ENCODE measurements at places on chromosomes 5 and 9. TPM values are rescaled to one million over a fixed set of nuclear protein-coding genes. Genes with fewer than 3 reads are reported as not detected.

DNA sequence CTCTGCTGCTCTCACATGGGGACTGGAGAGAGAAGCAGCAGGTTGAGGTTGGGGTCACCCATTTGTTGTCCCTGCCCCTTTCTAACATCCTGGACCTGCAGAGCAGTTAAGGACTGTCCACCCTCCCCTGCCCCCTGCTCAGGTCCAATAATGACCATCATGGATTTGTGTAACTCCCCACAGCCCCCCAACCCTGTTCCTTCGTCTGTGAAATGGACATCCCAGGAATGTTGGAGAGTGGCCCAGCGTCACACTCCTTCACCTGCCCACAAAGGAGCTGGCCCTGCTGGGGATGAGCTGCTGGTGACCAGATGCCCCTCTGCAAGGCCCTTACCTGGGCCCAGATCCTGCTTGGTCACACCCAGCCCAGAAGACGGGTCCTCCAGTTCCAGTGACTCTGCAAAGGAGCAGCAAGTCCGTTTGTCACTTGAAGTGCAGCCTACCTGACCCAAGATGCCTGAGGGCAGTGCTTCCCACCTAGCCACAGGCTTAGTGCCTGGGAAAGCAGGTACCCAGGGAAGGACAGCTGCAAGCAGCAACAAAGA, 10.4 kb downstream of the CD74 start:
- H3K36me3 ChIP-seq, result peaks cover 100% of the 10 kb centered on the region
- H3K27me3 ChIP-seq, result no peaks in the 10 kb centered on the region
- peaks cover 38% of the 10 kb centered on the region for H3K4me1 ChIP-seq
- H3K4me3 ChIP-seq, result no peak overlapping the region
- H3K27ac ChIP-seq, result no peak overlapping the region
- no peak for DNase-seq

DNA sequence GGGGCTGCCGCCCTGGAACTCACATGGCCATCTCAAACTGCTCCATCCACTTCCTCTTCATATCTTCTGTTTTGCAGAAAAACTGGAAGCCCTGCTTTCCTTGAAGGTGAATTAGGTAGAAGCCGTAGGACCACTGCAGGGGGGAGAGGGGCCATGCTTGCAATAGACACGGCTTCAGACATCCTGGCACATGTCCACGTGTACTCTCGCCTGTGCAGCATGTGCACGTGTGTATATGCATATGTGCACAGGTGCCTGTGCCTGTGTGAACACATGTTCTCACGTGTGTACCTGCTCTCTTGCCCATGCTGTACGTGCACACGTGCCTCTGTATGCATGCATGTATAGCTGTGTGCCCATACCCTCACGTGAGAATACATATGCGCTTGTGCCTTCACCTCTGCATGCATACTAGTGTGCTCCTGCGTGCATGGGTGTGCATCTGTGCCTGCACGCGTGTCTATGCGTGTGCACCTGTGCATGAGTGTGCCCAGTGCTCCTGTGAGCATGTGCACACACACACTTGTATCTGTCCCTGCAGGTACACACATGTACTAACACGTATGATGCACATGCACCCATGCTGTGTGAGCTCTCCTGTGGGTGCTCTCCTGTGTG, 47.7 kb upstream of the SARDH start:
- H3K36me3 ChIP-seq, result no peaks in the 10 kb centered on the region
- no peaks in the 10 kb centered on the region for H3K27me3 ChIP-seq
- peaks cover 21% of the 10 kb centered on the region for H3K4me1 ChIP-seq
- H3K27ac ChIP-seq, result no peak overlapping the region
- DNase-seq, result no peak
- no peak overlapping the region for H3K4me3 ChIP-seq

DNA sequence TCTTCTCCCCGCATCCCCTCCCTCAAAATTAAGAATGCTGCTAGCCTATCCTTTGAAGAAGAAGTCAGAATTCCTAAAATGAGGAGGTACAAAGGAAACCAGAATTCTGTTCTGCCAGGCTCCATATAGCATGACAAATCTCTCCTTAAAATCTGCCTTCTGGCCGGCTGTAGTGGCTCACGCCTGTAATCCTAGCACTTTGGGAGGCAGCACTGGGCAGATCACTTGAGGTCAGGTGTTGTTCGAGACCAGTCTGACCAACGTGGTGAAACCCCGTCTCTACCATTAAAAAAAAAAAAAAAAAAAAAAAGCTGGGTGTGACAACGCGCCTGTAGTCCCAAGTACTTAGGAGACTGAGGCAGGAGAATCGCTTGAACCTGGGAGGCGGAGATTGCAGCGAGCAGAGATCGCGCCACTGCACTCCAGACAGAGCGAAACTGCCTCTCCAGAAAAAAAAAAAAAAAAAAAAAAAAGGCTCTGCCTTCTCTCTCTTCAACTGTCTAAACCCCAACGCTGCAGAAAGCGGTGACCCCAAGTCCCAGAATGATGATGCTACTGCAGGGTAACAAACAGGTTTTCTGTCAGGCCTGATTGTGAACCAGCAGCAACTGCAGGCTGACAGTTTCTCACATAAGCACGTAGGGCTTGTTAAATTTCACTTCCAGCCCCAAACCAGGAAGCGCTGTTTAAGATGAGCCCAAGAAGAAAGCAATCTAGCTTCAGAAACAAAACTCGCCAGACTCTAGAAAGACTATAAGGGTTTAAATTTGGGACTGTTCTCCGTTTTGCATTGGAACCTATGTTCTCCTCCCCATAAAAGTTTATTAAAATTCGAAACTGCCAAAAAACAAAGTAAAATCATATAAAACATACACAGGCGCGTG, 963 bp upstream of the CAST start:
- no peaks in the 10 kb centered on the region for H3K36me3 ChIP-seq
- peaks cover 27% of the 10 kb centered on the region for H3K4me1 ChIP-seq
- H3K4me3 ChIP-seq, result peak overlapping the region; percentile 72
- peak overlapping the region; percentile 100 for H3K27ac ChIP-seq
- peak; percentile 20 for DNase-seq

- no peaks in the 10 kb centered on the region for H3K27me3 ChIP-seq
- no peak overlapping the region for H3K27ac ChIP-seq
- H3K36me3 ChIP-seq, result no peaks in the 10 kb centered on the region
- DNase-seq, result no peak
Measured at GRCh38 chr5:69213513-69214215, 21.0 kb upstream of the CDK7 start.

The NEUROG1 gene
- not detected for polyA plus RNA-seq

The CREB3 gene
- 39.1 TPM for polyA plus RNA-seq

The C1QTNF3 gene
- 0.51 TPM for polyA plus RNA-seq

- no peaks in the 10 kb centered on the region for H3K27me3 ChIP-seq
- no peak overlapping the region for H3K4me3 ChIP-seq
- H3K4me1 ChIP-seq, result no peaks in the 10 kb centered on the region
- DNase-seq, result no peak
- no peaks in the 10 kb centered on the region for H3K36me3 ChIP-seq
Measured at GRCh38 chr5:20212701-20213100, 224.7 kb upstream of the CDH18 start.

GRCh38 chr9:91465420-91465819, 41.8 kb upstream of the NFIL3 start:
- H3K36me3 ChIP-seq, result no peaks in the 10 kb centered on the region
- H3K27ac ChIP-seq, result no peak overlapping the region
- no peaks in the 10 kb centered on the region for H3K27me3 ChIP-seq
- H3K4me3 ChIP-seq, result no peak overlapping the region

- no peaks in the 10 kb centered on the region for H3K27me3 ChIP-seq
- H3K4me1 ChIP-seq, result no peaks in the 10 kb centered on the region
- no peak for DNase-seq
Measured at GRCh38 chr9:110357505-110357904, 19.8 kb upstream of the TXNDC8 start.

- H3K36me3 ChIP-seq, result no peaks in the 10 kb centered on the region
- H3K27ac ChIP-seq, result no peak overlapping the region
- no peak for DNase-seq
Measured at GRCh38 chr9:16131264-16131663, 578.4 kb downstream of the CCDC171 start.

Data from heart right ventricle (tissue), 16 donors.